ENCODE measurements at places on chromosomes 16 and 17. TPM values are rescaled to one million over a fixed set of nuclear protein-coding genes. Genes with fewer than 3 reads are reported as not detected.

Gene SYT17
- 0.47 TPM for total RNA-seq

Gene CCL14
- total RNA-seq: not detected

Gene NGFR
- total RNA-seq: 0.26 TPM

Gene MLST8
- total RNA-seq: 18.7 TPM

Gene TEDC2
- total RNA-seq: 0.34 TPM

Gene KRT40
- not detected for total RNA-seq

Gene ATP2C2
- not detected for total RNA-seq

Gene CPHXL2
- not detected for total RNA-seq

Gene VMO1
- total RNA-seq: 1.2 TPM

Gene MYO15A
- 2.7 TPM for total RNA-seq

Gene CKLF
- 38.0 TPM for total RNA-seq

Gene RAMP2
- not detected for total RNA-seq

Gene KRTAP3-1
- total RNA-seq: not detected
